ENCODE measurements at places on chromosomes 3 and 15.

DNA sequence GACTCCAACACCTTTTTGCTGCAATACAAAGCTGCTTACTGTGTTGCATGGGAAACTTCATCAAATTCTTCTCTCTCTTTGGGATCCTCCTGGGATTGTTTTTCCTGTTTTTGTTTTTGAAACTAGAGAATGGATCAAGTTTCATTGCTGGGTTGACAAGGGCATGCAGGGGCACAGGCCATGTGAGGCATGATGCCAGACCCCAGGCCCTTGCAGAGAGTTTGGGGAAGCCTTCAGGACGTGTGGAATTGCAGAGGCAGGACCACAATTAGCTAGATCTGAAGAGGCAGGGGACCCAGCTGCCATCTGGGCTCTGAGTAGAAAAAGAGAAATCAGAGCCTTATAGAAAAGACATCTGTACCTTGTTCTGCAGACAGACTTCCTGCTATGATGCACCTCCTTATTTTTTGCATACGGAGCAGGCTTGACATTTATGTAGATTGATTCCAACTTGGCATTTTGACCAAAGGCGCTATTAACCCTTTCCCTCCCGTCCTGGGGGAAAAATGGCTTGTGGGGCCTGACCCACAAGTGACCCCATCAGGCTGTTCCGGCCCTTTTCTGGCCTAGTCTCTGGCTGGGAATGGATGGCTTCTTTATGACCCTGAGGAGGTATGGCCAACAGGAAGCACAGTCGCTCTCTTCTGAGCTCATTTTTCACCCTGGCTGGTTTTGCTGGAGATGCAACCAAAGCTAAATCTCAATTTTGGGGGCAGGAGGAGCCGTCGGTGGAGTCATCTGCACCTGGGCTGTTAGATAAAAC, 44.3 kb upstream of the CHRNB4 start:
- DNase-seq = no peak

DNA sequence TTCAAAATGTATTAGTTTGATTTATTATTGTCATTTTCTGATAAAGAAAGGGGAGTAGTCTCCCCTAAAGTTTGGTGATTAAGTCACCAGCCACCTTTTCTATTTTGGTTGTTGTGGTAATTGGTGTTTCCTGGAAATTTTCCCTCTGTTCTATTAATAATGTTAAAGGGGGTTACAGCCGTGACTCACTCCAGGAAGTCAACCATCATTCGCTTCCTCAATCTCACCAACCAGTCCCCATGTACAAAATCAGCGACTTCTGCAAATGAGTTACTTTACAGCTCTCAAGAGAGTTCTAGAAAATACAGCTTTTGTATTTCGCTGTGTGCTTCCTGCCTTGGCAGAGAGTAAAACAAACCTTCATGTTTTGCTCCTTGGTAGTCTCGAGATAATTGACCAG, 285.1 kb downstream of the LPP start:
- DNase-seq = no peak

- DNase-seq = peak; percentile 90
Measured at GRCh38 chr3:57983734-57984518, 24.3 kb upstream of the FLNB start.

- DNase-seq = no peak
Measured at GRCh38 chr3:176354843-176355242, 842.4 kb downstream of the TBL1XR1 start.

DNA sequence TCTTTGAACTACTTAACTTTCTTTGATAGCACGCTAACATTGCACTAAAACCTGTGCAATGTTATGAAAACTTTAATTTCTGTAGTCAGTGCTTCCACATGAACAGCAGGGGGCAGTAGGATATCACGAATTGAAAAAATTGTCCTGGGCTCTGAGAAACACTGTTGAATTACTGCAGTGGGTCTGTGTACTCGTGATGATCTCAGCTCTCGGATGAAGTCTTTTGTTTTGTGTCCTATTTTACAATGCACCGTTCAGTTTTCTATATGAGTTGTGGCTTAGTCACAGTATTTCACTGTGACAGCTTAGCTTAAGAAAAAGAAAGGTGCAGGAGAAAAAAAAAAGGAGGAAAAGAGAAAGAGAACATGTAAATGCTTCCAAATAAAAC, 141.3 kb upstream of the CCDC54 start:
- DNase-seq = peak; percentile 67

GRCh38 chr3:44939581-44940036, 36.4 kb downstream of the ZDHHC3 start:
- DNase-seq = no peak

DNA sequence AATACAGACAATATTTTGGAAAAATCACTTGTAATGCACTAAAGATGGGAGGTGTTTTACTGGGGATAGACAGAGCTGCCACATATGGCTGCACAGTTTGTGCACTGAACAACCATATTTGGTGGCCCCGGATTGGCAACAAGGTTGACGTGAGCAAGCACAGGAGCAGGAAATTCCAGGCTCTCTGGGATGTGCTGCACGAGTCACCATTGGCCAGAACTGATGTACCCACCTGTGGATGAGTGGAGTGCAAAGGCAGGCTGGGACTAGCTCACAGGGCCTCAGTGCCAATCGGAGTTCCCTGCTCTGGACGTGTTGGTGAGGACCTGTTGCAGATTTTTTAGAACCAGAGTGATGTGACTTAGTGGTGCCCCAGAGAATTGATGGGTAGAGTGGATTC, 42.0 kb upstream of the SCAANT1 start:
- DNase-seq = no peak

GRCh38 chr3:43817064-43817463, 126.3 kb downstream of the ABHD5 start:
- no peak for DNase-seq

DNA sequence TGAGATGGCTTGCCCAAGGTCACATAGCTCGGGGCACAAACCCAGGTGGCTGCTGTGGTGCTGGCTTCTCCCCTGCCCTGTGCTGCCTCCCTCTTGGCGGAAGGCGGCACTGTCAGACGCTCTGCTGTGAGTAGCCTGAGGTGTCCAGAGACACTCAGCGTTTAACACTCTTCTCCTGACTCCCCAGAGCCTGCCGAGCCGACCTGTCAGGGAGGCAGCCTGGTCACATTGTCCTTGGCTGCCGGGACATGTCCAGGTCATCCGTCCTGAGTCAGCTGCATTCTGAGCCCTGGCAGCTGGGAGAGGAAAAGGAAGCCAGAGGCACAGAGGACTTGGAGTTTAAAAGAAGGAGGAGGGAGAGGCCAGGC, 4.7 kb downstream of the LMAN1L start:
- DNase-seq = no peak

DNA sequence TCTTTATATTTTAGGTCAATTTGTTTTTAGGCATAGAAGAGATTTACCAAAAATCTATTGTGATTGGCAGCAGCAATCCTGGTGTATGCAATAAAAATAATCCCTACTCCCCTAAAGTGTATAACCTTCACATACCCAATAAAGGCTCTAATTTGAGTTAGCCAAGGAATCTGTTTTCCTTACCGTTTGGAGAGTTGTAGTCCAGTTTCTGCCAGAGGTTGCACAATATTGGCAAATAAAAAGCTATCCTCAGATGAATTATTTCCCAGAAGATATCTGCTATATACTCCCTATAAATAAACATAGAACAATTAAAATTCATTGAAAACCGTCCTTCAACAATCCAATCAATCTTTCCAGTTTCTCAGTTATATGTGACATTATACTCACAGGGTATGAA, 31.1 kb downstream of the ACKR4 start:
- DNase-seq = no peak

Measured in large intestine (tissue), 12 donors.